ENCODE measurements at places on chromosomes 1 and 21.

DNA sequence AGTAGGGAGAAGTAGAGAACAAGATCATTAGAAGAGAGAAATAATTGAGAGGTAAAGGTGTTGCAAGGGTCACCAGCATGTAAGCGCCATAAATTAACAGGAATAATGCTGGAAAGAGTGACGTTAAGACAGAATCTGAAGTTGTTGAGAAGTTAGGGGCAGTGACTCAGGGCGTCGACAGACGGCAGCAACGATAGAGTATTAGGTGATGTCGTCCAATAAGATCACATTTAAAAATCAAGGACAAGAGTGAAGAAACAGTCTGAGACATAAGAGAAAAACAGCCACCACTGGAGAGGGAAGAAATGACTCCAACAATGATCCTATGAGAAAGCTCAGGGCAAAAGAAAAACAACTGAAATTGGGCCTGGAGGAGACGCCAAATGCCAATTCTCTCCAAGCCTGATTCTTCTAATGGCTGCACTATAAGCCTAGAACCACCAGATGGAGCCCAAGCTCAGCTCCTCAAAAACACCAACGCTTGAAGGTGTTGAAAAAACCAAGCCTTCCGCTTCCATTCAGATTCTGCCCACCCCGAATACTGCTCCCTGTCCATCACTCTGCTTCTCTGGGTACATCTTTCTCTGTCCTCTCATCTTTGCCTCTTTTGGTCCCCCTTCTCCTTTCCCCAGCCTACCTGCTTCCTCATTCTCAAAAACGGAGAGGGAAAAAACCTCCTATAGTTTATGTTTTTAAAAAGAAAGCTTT, 70.0 kb downstream of the LUZP1 start:
- DNase-seq = peak; percentile 82

DNA sequence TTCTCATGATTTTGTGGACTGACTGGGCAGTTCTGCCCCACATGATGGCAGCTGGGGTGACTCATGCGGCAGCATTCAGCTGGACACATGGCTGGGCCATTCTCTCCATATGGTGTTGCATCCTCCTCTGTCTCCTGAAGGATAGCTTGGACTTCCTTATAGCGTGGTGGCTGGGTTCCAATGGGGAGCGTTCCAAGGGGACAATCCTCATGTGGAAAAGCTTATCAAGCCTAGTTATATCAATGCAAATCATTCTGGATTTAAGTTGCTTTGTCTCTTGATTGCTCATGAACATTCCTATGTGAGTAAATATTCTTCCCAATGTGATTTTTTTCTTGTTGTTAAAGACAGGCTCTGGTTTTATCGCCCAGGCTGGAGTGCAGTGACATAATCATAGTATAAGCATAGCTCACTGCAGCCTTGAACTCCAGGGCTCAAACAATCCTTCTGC, 13.2 kb upstream of the SLC2A1 start:
- DNase-seq = no peak

DNA sequence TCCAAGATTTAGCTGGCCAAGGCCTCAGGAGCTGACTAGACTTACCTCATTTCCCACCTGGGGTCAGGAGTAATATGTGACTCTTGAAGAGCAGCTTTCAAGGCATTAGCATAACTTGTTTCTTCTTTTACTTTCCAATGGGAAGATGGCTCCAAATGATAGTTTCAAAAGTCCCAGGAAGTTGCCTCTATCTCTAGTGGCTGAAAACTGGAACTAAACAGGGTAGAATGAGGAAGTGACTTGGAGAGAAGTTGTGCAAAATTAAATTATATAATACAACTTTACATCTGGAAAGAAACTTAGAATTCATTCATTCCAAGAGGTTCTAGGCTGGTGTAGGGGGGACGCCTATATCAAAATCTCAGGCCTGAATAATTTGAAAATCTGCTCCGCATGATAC, 250.1 kb upstream of the FMN2 start:
- DNase-seq = peak; percentile 29

GRCh38 chr21:35156293-35157278, 107.5 kb upstream of the RUNX1 start:
- no peak for DNase-seq

- peak; percentile 81 for DNase-seq
Observed at GRCh38 chr1:160618763-160619274, 28.0 kb downstream of the SLAMF1 start.

GRCh38 chr1:154492115-154492514, 9.9 kb upstream of the TDRD10 start:
- no peak for DNase-seq

All from OCI-M1 (cell line).